PC-9 (cell line): ENCODE measurements at places on chromosomes 7 and 10.

GRCh38 chr10:75429159-75429827 is 2.1 kb upstream of the LRMDA start:
- DNase-seq = peak; percentile 44
- no peaks in the 10 kb centered on the region for H3K36me3 ChIP-seq
- no peaks in the 10 kb centered on the region for H3K27me3 ChIP-seq
- no peak overlapping the region for H3K4me3 ChIP-seq
- no peak overlapping the region for H3K27ac ChIP-seq

DNA sequence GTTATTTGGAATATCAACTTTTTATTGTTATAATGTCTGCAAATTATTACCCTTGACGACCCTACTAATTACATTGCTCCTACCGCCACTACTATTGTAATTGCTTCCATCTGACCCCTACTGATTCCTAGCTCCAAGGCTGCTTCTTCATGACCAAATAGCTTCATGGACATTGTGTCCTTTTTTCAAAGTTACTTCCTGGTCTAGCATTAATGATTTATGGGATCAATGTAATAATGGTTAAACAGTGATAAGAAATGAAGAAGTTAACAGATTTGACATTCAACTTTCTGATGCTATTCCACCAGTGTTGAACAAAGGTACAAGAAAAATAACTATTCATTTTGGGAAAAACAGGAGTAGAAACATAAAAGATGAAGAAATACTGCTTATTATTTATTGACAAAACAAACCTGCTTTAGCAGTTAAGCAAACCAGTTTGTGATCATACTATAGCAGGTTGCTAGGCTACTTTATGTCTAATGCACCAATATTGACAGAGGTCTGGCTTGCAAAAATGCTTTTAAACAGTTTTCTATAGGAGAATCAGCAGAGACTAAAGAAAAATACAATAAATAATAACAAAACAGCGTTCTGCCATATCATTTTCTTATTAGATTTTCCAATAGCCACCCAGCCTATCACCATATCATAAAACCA is 125.8 kb downstream of the PCLO start:
- no peak overlapping the region for H3K4me3 ChIP-seq
- H3K36me3 ChIP-seq = no peaks in the 10 kb centered on the region
- no peak overlapping the region for H3K27ac ChIP-seq
- no peak for DNase-seq

GRCh38 chr7:106369352-106369751 is 84.6 kb upstream of the NAMPT start:
- 0 out of 2 replicates have a peak, but pooled peaks cover 10% of the 10 kb centered on the region for H3K36me3 ChIP-seq
- peaks cover 51% of the 10 kb centered on the region for H3K4me1 ChIP-seq
- no peak for DNase-seq
- H3K4me3 ChIP-seq = no peak overlapping the region
- no peaks in the 10 kb centered on the region for H3K27me3 ChIP-seq

GRCh38 chr7:129959471-129960203 is 6.9 kb upstream of the UBE2H start:
- no peaks in the 10 kb centered on the region for H3K36me3 ChIP-seq
- 0 out of 2 replicates have a peak overlapping the region, but pooled peaks have one; percentile 32 for H3K4me3 ChIP-seq
- H3K27ac ChIP-seq = peak overlapping the region; percentile 99
- no peak for DNase-seq

- H3K4me3 ChIP-seq = peak overlapping the region; percentile 64
- H3K27ac ChIP-seq = peak overlapping the region; percentile 87
- H3K36me3 ChIP-seq = no peaks in the 10 kb centered on the region
- DNase-seq = peak; percentile 93
- no peaks in the 10 kb centered on the region for H3K27me3 ChIP-seq
- H3K4me1 ChIP-seq = peaks cover 66% of the 10 kb centered on the region
Measured at GRCh38 chr10:5595994-5596471, 70.4 kb downstream of the ASB13 start.

DNA sequence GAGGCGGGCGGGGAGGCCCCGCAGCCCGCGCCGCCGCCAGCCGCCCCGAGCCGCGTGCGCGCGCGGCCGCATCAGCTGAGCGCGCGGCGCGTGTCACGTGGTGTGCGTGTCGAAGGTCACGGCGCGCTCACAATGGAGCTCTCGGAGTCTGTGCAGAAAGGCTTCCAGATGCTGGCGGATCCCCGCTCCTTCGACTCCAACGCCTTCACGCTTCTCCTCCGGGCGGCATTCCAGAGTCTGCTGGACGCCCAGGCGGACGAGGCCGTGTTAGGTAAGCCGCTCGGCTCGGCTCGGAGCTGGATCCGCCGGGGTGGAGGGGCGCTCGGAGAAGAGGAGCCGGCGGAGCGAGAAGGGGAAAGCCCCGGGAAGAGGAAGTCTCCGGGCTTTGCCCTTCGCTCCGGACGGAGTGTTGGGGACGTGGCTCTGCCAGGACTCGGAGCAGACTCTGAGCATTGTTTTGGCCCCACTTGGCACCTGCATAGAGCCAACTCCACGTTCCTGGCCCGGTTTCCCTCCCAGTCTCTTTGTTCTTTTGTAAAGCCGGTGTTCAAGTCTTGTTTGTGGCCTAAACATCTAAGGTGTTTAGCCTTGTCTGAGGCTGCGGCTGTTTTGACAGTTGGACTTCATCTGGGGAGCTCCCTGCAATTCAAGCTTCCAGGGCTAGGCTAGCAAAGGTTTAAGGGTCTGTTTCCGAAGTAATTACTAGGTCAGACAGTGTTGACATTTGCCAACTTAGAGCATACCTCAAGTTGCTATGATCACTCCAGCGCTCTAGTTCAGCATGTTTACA is at the start of gene COMMD3:
Gene COMMD3 (plus strand): TSS at position 103 of the 790 bp plus-strand sequence. CDS start 30 bp downstream, at position 133.
- H3K4me1 ChIP-seq = peaks cover 29% of the 10 kb centered on the region
- peak within 1 kb of the TSS; percentile 58 for H3K27ac ChIP-seq
- H3K27me3 ChIP-seq = no peaks in the 10 kb centered on the region
- no peaks in the 10 kb centered on the region for H3K36me3 ChIP-seq

DNA sequence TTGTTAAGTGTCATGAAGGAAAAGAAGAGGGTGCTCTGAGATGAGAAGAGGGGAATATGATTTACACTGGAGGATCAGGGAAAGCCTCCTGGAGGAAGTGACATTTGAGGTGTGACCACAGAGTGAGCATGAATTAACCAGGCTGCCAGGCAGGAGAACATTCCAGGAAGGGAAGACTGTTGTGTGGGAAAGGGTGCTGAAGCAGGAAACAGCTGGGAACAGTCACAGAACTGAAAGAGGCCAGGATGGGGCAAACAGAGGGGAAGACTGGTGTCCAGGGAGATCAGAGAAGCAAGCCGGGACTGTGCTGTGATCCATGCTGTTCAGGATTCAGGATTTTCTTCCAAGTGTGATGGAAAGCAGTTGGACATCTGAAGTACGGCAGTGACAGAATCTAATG is 14.9 kb downstream of the HIPK2 start:
- no peaks in the 10 kb centered on the region for H3K4me1 ChIP-seq
- DNase-seq = no peak
- H3K27ac ChIP-seq = no peak overlapping the region
